ENCODE measurements at places on chromosomes 2 and 18.

DNA sequence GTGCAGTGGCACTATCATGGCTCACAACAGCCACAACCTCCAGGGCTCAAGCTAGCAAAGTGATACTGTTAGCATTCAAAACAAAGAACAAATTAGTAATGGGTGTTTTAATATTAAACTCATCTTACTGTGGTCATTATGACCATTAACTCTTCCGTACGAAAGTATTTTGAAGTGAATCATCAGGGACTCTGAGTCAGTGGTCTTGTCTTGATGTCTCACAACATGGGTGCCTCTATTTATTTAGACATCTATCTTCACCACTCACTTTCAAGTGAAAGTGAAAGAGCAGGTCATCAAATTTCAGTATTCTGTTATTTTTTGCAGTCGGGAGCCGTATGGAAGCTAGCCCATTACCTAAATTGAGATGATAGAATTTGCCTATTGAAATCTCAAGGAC, 1118.2 kb downstream of the DPP10 start:
- no peak for DNase-seq

- DNase-seq: no peak
Observed at GRCh38 chr18:55477860-55478581, 110.0 kb downstream of the TCF4 start.

DNA sequence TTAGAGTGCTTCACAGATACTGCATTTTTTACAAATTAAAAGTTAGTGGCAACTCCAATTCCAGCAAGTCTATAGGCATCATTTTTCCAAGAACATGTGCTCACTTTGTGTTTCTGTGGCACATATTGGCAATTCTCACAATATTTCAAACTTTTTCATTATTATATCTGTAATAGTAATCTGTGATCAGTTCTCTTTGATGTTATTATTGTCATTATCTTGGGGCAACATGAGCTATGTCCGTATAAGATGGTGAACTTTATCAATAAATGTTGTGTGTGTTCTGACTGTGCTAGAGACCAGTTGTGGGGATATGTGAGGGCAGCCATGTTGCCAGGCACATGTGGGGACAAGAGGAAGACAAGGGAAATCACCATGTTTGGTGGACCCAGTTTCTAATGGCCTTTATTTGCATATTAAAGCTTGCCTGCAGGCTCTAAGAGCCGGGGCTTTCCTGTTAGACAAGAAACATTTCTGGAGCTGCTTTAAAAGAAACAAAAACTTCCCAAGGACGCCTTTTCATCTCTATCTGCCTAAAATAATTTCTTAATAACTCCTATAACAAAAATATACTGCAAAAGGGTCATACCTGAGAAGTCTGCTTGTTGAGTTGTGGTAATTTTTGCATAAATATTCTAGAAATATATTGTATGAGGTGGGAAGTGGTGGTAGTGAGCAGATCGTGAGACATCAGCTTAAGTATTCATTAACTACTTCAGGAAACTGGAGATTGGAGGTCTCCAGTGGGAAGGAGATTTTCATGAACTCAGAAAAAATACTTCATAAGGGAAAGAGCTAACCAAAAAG, 37.2 kb downstream of the KYNU start:
- no peak for DNase-seq

DNA sequence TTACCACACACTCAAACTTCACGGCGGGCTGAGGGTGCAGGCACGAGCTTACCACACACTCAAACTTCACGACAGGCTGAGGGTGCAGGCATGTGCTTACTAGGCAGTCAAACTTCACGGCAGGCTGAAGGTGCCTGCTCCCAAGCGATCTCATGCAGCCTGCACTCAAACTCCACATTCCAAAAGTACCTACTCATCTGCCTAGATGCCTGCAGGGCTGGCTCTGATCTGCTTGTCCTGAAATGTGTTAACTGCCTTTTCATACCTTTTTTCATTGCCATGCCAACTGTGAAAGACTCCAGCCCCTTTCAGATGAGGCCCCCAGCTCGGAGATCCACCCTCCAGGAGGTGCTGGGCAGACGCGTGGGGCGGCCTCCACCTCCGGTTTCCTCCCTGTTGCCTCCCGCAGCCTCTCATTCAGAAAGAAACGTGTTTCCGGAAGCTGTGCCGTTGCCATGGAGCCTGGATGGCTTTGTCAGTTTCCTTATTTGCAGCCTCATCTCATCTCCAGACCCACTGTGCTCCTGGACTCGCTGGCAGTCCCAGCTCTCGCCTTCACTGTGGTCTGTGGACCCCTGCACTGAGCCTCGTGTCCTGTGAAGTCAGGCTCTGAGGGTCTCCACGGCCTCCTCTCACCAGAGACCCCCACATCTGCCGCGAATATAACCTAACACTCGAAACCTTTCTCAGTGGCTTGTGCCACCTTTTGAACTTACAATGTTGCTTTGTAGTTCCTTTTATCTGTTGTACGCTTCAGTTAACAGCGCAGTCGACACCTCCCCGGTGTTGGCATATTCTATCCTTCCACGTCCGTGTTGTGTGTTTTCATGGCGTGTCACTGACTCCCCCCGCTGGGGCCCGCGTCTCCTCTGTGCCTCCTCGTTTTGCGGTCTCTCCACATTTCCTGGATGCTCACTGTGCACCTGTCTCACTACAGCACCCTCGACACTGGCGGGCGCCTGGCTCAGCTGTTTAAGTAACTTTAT, 106.1 kb upstream of the ALKAL2 start:
- peak; percentile 67 for DNase-seq

DNA sequence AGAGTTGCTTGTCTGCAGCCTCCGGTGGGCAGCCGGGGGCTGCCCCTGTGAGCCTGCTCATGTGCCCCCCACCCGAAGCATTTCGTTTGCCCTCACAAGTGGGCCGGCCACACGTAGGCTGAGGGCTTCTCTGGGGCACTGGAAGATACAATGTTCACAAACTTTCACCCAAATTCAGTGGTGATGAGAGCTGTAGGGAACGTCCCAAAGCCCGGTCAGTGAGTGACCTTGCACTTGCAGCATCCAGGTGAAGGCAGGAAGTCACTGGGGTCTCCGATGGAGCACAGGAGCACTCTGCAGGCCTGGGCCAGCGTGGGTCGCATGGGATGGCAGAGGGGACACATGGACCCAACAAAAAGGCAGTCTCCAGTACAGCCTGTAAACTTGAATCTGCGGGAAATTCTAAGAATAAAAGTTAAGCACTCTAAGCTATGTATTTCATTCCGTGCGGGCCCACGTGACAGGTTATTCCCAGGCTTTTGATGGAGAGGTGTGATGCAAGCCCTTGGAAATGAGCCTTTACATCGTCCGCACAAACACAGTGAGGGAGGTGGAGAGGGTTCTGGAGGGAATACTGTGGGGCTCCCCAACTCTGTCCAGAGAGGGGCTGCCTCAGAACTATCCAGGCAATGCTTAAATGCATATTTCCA, 42.5 kb downstream of the CNGA3 start:
- DNase-seq: no peak
